Thoracic aorta (tissue), 2 donors: ENCODE measurements at places on chromosomes 7 and 10. TPM values are rescaled to one million over a fixed set of nuclear protein-coding genes. Genes with fewer than 3 reads are reported as not detected.

GRCh38 chr10:68897336-68897741, 3.8 kb upstream of the DDX50 start:
- no peaks in the 10 kb centered on the region for H3K36me3 ChIP-seq
- DNase-seq, result no peak
- no peak overlapping the region for H3K4me3 ChIP-seq
- H3K27me3 ChIP-seq, result no peaks in the 10 kb centered on the region
- H3K4me1 ChIP-seq, result peaks cover 13% of the 10 kb centered on the region
- no peak overlapping the region for H3K27ac ChIP-seq

GRCh38 chr10:119026301-119027110, 3.0 kb upstream of the NANOS1 start:
- DNase-seq, result no peak
- peak overlapping the region; percentile 90 for H3K27ac ChIP-seq
- no peaks in the 10 kb centered on the region for H3K36me3 ChIP-seq
- no peaks in the 10 kb centered on the region for H3K27me3 ChIP-seq
- H3K4me1 ChIP-seq, result peaks cover 67% of the 10 kb centered on the region
- H3K4me3 ChIP-seq, result peak overlapping the region; percentile 22

- no peak for DNase-seq
- no peaks in the 10 kb centered on the region for H3K4me1 ChIP-seq
- H3K36me3 ChIP-seq, result no peaks in the 10 kb centered on the region
Observed at GRCh38 chr10:75347186-75347585, 54.4 kb downstream of the ZNF503 start.

- no peak overlapping the region for H3K27ac ChIP-seq
- no peaks in the 10 kb centered on the region for H3K27me3 ChIP-seq
- no peak overlapping the region for H3K4me3 ChIP-seq
- H3K4me1 ChIP-seq, result no peaks in the 10 kb centered on the region
- H3K36me3 ChIP-seq, result no peaks in the 10 kb centered on the region
Observed at GRCh38 chr10:125639846-125640245, 43.1 kb downstream of the TEX36 start.

GRCh38 chr10:97483506-97483905, 14.7 kb downstream of the MMS19 start:
- peaks cover 4% of the 10 kb centered on the region for H3K4me1 ChIP-seq
- H3K4me3 ChIP-seq, result no peak overlapping the region
- no peaks in the 10 kb centered on the region for H3K27me3 ChIP-seq
- no peak for DNase-seq

- no peak overlapping the region for H3K4me3 ChIP-seq
- no peak for DNase-seq
- no peaks in the 10 kb centered on the region for H3K4me1 ChIP-seq
- no peaks in the 10 kb centered on the region for H3K36me3 ChIP-seq
Observed at GRCh38 chr7:135782377-135782776, 33.8 kb upstream of the FAM180A start.

GRCh38 chr10:122051609-122052385, 62.8 kb downstream of the TACC2 start:
- H3K36me3 ChIP-seq, result no peaks in the 10 kb centered on the region
- no peaks in the 10 kb centered on the region for H3K27me3 ChIP-seq
- DNase-seq, result no peak
- no peak overlapping the region for H3K4me3 ChIP-seq
- peaks cover 3% of the 10 kb centered on the region for H3K4me1 ChIP-seq

DNA sequence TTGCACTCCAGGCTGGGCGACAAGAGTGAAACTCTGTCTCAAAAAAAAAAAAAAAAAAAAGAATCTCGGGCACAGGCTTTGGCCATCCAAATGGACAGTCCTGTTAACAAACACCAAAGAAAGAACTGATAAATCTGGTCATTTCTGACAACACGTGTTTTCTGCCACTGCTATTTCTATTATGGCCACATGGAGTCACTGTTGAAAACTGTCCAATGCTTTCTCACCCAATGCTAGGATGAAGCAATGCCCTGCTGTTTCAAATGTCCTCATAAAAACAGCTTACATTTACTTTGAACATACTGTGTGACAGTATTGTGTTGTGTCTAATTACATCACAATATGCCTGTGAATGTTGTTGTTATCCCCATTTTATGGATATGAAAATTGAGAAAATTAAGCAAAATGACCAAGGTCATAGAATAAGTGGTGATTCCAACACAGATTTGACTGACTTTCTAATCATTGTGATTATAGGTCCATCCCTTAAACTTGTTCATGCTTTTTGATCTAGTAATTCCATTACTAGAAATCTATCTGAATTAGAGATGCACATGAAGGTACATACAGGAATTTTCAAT, 19.9 kb upstream of the MAP3K8 start:
- DNase-seq, result no peak
- H3K36me3 ChIP-seq, result no peaks in the 10 kb centered on the region
- H3K4me1 ChIP-seq, result peaks cover 8% of the 10 kb centered on the region
- no peaks in the 10 kb centered on the region for H3K27me3 ChIP-seq

GRCh38 chr10:29925771-29926692, 133.4 kb downstream of the JCAD start:
- H3K4me1 ChIP-seq, result peaks cover 21% of the 10 kb centered on the region
- H3K27ac ChIP-seq, result no peak overlapping the region
- no peak for DNase-seq
- H3K4me3 ChIP-seq, result no peak overlapping the region

- H3K4me3 ChIP-seq, result no peak overlapping the region
Observed at GRCh38 chr10:51544933-51545332, 154.5 kb downstream of the CSTF2T start.

DNA sequence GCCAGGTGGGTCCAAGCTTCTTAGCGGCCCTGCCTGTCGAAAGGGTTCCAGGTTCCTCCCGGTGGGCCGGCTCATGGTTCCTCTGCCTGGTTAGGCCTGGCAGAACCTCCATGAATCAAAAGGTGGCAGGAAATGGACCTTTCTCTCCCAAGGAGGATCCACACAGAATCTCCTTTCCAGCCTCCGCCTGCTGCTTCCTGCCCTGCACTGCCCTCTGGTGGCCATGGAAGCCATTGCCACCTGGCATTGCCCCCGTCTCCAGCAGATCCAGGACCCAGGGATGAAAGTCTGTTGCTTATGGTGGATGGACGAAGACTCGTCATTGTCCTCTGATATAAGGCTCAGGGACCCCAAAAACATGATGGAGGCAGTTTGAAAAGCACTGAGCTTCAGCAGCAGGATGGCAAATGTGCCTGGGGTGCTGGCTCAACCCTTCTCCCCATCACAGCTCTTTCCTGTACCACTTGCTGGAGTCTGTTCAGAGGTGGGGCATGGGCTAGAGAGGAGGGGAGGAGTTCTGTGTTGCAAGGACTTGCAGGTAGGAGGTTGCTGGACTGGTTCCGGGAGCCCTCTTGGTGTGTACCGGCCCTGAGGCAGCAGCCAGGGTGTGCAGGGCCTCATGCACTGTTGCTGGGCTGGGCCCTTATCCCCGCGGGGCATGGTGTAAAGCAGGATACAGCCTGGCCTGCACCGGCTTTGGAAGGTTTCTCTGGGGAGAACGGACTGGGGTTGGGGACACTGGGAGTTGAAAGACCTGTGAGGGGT, 11.3 kb upstream of the INMT start:
- H3K27ac ChIP-seq, result no peak overlapping the region
- H3K27me3 ChIP-seq, result no peaks in the 10 kb centered on the region
- DNase-seq, result no peak
- H3K36me3 ChIP-seq, result no peaks in the 10 kb centered on the region

DNA sequence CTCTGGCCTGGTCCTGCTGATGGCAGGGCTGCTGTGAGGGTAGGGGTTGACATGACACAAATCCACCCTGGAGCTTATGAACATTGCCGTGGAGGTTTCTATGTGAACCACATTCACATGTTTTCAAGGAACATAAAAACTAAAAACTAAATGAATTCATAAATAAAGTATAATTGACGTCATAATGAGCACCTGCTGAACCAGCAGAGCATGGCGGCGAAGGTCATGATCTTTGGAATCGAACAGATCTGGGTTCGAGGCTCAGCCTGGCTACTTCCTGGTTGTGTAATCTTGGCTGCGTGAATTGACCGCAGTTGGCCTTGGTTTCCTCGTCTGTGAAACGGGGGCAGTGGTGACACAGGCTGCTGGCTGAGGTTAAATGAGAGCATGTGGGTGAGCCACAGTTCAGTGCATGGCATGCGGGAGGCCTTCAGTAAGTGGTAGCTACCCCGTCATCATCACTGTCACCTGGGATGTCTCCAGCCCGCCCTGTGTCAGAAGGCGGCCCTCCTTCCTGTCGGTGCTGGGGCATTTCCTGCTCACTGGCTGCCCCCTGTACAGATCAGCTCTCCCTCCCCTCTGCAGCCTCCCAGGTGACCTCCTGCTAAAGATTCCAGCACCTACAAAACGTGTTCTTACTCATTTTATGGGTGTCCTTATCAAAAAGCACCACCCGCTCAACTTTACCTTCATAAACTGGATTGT, 190.3 kb upstream of the SHH start:
- H3K4me1 ChIP-seq, result no peaks in the 10 kb centered on the region
- no peak overlapping the region for H3K4me3 ChIP-seq
- H3K36me3 ChIP-seq, result no peaks in the 10 kb centered on the region

GRCh38 chr10:132829403-132829802, 43.5 kb upstream of the NKX6-2 start:
- H3K4me3 ChIP-seq, result no peak overlapping the region
- no peak for DNase-seq
- H3K4me1 ChIP-seq, result no peaks in the 10 kb centered on the region
- no peak overlapping the region for H3K27ac ChIP-seq
- H3K27me3 ChIP-seq, result no peaks in the 10 kb centered on the region

DNA sequence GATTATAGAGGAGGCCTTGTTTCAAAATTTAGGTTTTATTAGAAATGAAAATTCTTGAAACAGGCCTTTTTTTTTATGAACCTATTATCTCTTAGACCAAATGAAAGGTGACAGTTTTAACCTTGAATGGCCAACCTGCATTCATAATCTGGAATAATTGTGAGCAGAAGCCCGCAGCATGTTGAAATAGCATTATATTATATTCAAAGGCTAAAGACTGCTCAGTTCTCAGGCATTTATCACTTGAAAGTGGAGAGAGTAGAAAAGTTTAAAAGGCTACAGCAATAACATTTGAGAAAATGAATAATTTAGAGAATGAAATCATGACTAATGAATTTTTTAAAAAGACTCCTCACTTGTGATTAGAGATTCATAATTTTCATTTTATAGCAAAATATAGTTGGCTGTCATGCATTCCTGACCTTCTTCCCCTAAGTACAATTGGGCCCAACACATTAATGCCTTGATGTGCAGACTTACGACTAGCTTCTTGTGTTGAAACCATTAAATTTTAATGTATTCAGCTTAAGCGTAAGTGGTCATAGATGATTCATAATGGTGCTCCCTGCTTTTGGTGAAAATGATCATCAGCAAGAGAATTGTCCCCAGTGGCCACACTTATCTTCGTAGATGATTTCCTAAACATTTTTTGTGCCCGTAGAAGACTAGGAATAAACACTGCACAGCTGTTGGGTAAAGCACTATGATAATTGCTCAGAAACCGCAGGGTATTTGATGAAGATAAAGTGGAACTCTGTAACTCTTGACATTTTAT, 346.6 kb upstream of the BMPER start:
- H3K4me3 ChIP-seq, result no peak overlapping the region
- H3K27me3 ChIP-seq, result no peaks in the 10 kb centered on the region
- H3K4me1 ChIP-seq, result no peaks in the 10 kb centered on the region
- no peaks in the 10 kb centered on the region for H3K36me3 ChIP-seq
- no peak overlapping the region for H3K27ac ChIP-seq

GRCh38 chr10:102342958-102343357, 52.5 kb upstream of the NFKB2 start:
- H3K36me3 ChIP-seq, result peaks cover 13% of the 10 kb centered on the region
- H3K27me3 ChIP-seq, result no peaks in the 10 kb centered on the region
- DNase-seq, result no peak
- no peak overlapping the region for H3K4me3 ChIP-seq
- no peaks in the 10 kb centered on the region for H3K4me1 ChIP-seq
- H3K27ac ChIP-seq, result no peak overlapping the region

DNA sequence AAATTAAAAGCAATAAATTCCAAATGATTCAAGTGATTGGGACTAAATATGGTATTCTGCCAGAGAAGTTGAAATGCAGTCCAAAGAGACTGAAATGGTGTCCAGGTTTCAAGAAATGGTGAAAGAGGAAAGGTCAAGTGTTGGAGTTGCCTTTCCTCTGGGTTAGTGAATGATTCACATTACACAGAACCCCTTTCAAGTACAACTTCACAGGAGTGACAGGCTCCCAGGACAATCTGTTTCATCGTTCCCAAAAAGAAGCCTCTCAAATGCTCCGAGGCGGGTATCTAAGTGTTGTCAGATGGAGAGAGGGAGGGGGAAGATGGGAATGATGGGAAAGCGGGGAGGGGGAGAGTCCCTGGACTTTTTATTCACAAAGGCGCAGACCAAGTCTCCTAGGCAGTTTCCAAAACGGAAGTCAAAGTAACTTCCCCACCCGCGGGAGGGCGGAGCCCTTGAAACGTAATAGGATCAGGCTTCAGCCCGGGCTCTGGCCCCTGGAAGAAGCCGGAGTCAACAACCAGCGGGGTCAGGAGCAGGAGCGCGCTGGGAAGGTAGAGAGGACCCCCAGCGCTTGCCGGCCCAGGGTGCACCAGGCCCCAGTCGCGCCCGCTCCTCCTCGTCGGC, 754 bp downstream of the SLC25A13 start:
- DNase-seq, result peak; percentile 31
- H3K27me3 ChIP-seq, result no peaks in the 10 kb centered on the region
- H3K27ac ChIP-seq, result peak overlapping the region; percentile 87

DNA sequence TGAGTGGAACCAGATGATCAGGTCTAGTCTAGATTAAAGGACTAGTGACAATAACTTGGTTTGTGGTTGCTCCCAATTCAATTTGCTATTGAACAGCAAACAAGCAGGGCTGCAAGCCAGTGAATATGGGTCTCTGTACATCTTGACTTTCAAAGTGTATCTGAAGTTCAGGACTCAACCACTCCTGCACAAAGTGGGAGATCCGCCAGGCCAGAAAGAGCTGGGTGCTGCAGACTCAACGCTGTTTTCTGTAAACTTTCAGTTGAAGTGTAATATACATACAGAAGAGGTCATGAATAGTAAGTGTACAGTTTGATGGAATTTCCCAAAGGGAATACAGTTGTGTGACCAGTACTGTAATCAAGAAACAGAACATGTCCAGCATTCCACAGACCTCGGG, 416.6 kb downstream of the RPS24 start:
- H3K4me3 ChIP-seq, result no peak overlapping the region
- no peak overlapping the region for H3K27ac ChIP-seq
- no peaks in the 10 kb centered on the region for H3K27me3 ChIP-seq
- no peaks in the 10 kb centered on the region for H3K36me3 ChIP-seq
- H3K4me1 ChIP-seq, result peaks cover 22% of the 10 kb centered on the region
- DNase-seq, result no peak

- H3K4me1 ChIP-seq, result peaks cover 46% of the 10 kb centered on the region
- DNase-seq, result no peak
- no peaks in the 10 kb centered on the region for H3K36me3 ChIP-seq
Observed at GRCh38 chr10:110008518-110009339, 945 bp downstream of the ADD3 start.

SKIDA1 gene
- total RNA-seq, result 0.71 TPM

LFNG gene
- 8.0 TPM for total RNA-seq

LRMDA gene
- 36.6 TPM for total RNA-seq

GPC2 gene
- 1.8 TPM for total RNA-seq

AKR1C8 gene
- total RNA-seq, result not detected

SPOCK2 gene
- total RNA-seq, result 13.8 TPM

PDZD7 gene
- 0.14 TPM for total RNA-seq

WDR86 gene
- total RNA-seq, result 8.5 TPM

LRIT1 gene
- not detected for total RNA-seq

SYT15B gene
- 1.8 TPM for total RNA-seq

WASHC2C gene
- total RNA-seq, result 40.6 TPM

ZNF746 gene
- total RNA-seq, result 26.0 TPM

HUS1 gene
- total RNA-seq, result 65.5 TPM

CLEC2L gene
- not detected for total RNA-seq

OR2A25 gene
- total RNA-seq, result not detected

PLXDC2 gene
- total RNA-seq, result 155 TPM

WNT2 gene
- 17.1 TPM for total RNA-seq

SFTPA1 gene
- total RNA-seq, result not detected

LRRC17 gene
- total RNA-seq, result 22.3 TPM
